ENCODE measurements at places on chromosomes 12 and 14. TPM values are rescaled to one million over a fixed set of nuclear protein-coding genes. Genes with fewer than 3 reads are reported as not detected.

HIGD1C gene
- total RNA-seq = not detected

DNAJC22 gene
- total RNA-seq = 20.7 TPM

CPM gene
- 5.6 TPM for total RNA-seq

C12orf56 gene
- 0.03 TPM for total RNA-seq

NOXRED1 gene
- total RNA-seq = not detected

KRT71 gene
- total RNA-seq = 0.05 TPM

CLEC12A gene
- total RNA-seq = not detected

KRT1 gene
- not detected for total RNA-seq

CACNA1C gene
- 0.02 TPM for total RNA-seq

BDKRB2 gene
- 2.6 TPM for total RNA-seq

RIPK3 gene
- not detected for total RNA-seq

KRT8 gene
- total RNA-seq = 2,966 TPM

LMNTD1 gene
- total RNA-seq = not detected

NGB gene
- not detected for total RNA-seq

SMOC1 gene
- 19.6 TPM for total RNA-seq

MGAT4C gene
- total RNA-seq = 0.02 TPM

NOC4L gene
- total RNA-seq = 42.7 TPM

Measured in A549 treated with CORT108297 at 1 μM for 4 hours (cell line).